ENCODE measurements at places on chromosomes 5 and 9. TPM values are rescaled to one million over a fixed set of nuclear protein-coding genes. Genes with fewer than 3 reads are reported as not detected.

Gene SHISAL2B
- not detected for total RNA-seq

Gene KCNMB1
- not detected for total RNA-seq

Gene OR1Q1
- total RNA-seq = not detected

Gene NRG2
- 0.51 TPM for total RNA-seq

Gene GGTA1
- 8.7 TPM for total RNA-seq

Gene NEURL1B
- 26.0 TPM for total RNA-seq

GRCh38 chr5:168209244-168209995, 82.0 kb upstream of the WWC1 start:
- no peak for DNase-seq

GRCh38 chr9:90988318-90988717, 186.7 kb downstream of the SYK start:
- no peak for DNase-seq

DNA sequence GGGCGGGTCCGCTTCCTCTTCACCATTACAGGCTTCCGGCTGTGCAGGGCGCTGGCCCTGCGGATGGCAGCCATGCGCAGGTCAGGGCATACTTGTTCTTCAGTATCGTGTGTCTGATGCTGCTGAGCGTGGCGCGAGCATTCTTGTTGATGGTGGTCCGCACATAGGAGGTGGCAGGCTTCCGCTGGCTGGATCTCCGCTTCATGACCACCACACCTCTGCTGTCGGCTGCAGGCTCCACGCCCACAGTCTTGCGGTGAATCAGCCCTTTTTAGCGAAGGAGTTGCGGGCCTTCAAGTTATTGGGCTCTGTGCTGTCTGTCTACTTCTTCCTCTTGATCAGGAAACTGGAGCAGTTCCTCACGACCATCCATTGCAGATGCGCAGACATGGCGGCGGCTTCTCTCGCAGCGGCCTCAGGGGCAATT, 62.4 kb upstream of the ZNF608 start:
- DNase-seq = no peak

DNA sequence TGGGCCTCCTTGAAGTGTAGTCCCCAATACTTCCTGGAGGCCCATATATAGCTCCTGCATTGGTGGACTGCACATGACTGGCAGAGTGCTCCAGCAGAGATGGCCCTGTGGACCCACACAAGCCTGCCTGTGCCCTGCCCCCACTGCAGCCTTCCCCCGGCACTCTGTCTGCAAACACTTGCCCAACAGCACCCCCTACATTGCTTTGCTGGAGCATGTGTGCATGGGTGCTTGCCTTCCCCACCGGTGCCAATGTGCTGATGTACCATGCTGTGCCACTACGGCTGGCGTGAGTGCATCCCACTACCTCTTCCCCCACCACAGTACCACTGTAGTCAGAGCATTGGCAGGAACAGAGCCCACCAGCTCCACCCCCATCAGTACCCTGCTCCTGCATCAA, 563.6 kb upstream of the CTNND2 start:
- DNase-seq = no peak

DNA sequence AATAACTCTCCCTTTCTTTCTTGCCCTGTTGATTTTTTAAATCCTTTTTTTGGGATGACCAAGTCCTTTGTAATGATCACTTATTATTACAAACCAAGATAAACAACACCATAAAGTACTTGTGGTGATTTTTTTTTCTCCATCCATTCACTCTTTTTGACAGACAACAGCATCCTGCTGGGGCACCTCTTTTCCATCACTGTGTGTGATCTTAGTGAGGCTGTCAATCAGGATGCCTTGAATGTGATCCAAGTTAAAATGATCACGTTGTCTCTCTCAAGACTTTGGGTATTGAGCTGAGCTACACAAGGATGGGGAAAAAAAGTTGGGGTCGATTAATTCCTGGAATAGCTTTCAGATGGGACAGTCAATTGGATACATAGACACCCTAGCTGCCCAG, 73.6 kb upstream of the PPP2R2B start:
- no peak for DNase-seq

DNA sequence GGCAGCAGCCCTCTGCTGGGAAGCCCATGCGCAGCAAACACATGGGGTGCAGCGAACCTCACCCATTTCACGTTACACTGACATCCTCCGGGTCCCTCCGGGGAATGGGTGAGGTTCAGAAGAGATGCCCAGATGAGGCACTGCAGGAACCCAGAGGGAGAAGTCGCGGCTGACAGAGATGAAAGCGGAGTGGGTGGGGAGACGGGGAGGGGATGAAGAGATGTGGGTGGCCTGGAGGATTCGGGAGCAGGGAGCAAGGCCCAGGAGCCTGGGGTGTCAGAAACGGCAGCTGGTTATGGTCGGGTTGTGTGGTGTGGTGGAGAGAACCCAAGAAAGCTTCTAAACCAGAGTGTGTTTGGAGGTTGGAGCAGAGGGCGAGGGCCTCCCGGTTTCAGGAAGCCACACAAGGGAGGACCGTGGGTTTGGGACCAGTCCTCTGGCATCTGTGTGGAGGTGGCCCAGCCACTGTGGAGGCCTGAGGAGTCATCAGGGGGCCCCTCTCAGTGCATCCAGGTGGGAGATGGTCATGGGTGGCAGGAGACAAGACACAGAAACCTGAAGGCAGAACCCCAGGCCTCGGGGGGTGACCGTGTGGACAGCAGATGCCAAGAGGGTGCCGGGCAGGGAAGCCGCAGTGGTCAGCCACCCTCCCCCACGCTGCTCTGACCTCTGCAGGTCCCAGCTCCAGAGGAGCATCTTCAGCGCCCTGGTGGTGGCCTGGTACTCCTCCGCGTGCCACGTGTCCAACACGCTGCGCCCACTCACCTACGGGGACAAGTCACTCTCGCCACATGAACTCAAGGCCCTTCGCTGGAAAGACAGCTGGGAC, 8.6 kb downstream of the UCK1 start:
- no peak for DNase-seq

DNA sequence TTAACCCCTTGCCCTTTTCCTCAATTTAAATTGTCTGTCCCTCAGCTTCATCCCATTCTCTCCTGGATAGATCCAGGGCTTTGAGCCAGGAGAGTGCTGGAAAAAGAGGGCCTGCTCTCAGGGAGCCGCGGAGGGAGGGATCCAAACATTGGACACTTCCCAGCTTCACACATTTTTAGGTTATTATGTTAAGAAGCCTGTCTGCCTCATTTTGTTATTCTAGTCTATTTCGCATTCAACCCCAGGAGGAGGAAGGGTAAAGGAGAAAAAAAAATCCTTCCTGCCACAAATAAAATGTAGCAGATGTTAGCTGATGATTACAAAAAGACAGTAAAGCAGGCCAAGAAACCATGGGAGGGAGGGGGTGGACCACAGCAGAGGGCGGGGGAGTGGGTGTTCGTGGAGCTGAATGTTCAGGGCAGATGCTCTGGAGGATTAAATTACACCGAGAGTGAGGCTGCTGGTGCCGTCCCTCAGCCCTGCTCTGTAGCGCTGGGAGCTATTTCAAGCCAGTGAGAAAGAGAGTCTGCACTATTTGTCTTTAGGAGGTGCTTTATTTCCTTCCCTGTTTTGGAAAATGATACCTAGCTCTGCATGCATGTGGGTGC, 60.6 kb upstream of the ZFR start:
- DNase-seq = peak; percentile 66

GRCh38 chr5:94191604-94192003, 426.8 kb downstream of the KIAA0825 start:
- no peak for DNase-seq

DNA sequence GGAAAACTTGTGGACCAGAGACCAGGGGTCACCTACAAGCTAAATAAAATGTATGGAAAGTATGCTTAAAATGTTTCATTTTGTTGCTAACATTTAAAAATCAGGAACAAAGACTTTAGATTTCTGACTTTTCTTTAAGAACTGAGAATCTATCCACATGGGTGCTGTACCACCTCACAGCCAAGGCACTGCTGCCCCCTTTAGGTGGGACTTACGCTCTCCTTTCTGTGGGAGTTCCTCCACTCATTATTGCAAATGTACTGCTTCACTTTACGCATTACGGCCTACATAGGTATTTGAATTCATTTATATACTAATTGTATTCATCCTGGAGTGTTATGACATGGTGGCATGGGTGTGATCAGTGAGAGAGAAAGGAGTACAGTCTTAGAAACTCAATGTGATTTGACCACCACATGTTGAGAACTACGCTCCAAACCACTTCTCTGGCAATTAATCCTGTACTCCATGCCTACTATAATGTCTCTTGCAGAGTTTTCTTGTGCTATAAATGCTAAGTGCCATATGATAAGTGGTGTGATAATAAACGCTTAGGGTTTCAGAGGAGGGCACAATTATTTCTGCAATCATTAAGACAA, 24.7 kb upstream of the CETN3 start:
- peak; percentile 64 for DNase-seq

DNA sequence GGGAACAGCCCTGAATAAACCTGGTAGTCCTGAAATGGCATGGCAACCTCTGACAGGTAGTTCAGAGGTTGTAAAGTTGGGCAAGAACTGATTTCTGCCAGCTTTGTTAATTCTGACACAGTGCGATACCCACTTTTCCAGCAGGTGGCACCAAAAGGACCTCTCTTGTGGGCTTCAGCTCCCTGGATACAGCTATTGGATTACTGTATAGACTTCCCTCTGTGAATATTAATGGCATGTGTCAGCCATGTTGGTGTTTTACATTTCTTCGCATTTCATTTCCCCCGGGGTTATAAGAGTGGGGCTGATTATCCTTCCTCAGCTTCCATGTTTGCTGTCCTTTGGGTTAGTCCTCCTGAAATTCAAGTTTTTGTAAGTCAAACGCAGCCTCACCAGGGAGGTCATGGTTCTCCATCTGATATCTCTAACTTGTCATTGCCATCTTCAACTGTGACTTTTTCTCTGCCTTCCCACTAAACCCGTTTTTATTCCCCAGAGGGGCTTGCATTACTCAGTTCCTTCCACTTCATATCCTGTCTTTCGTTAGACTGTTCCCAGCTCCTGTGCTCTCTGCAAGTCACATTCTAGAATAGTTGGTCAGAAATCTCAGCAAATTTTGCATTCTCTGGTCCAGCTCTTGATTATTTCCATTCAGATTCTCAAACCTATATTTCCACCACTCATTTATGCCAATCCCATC, 135.6 kb downstream of the LIFR start:
- DNase-seq = peak; percentile 85

DNA sequence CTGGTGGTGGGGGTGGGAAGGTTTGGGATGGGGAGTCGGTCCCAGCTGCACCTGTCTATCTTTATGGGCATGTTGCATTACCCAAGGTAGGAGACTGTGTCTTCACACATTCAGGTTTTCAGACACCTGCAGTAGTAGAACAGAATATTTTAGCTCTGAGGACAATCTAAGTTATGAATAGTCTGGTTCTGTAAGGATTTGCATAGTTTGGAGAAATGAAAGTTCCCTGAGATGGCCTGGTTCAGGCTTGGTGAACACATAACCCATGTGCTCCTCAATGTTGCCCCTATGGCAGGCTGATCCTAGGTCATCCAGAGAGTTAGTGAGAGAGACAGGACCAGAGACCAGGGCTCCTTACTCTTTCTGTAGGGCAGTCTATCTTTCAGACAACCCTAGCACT, 20.7 kb downstream of the TNFSF8 start:
- DNase-seq = no peak

DNA sequence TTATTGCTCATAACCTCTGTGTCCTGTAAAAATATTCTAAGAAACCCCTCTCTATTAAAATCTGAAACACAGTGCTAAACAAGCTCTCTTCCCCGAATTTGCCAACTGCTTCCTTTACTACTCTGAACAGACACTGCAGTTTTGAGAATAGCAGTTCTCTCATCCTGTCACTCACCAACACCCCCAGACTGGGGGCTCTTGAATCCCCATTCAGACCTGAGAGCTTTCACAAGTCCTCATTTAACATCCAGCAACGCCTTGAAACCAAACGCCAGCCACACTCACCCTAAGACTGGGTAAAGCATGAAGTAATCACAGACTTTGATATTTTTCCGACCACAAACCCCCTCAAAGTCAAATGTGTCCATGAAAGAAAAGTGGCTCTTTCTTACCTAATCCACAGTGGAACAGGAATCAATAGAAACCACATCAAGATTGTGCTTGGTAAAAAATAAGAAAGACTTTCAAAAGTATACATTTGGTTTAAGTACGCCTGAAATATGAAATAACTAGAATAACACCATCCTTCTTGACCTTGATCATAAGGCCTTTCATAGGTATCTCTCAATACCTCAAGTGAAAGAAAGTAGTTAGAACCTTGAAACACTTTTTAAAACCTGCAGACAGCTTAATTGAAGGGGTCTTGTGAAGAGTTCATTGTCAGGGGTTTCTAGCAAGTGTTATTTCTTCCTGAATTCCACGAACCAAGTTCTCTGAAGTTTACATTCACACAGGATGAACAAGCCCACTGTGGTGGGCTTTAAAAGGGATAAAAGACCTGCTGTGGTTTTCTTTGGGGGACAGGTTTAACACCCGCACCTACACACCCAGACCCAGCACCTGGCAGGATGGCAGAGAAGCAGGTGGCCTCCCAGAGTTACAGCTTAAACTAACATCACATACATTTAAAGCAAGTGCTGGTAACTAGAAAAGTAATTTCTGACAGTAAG, 412.6 kb downstream of the MLLT3 start:
- no peak for DNase-seq

DNA sequence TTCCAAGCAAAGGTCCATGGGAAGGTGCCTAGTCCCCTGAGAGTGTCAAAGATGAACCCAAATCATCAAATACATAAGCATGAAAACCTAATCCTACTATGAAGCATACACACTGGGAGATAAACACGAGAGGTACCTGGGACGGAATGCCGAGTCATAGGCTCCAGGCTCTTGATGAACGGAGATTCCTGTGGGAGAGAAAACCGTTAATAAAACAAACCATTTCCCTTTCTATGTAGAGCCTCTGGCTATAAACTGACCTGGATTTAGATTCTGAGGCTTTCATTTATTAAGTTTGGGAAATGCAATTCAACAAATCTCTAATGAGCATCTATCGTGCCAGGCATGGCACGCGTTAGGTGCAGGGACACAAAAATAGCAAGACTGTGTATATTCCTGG, 206.4 kb upstream of the IL12B start:
- DNase-seq = no peak

DNA sequence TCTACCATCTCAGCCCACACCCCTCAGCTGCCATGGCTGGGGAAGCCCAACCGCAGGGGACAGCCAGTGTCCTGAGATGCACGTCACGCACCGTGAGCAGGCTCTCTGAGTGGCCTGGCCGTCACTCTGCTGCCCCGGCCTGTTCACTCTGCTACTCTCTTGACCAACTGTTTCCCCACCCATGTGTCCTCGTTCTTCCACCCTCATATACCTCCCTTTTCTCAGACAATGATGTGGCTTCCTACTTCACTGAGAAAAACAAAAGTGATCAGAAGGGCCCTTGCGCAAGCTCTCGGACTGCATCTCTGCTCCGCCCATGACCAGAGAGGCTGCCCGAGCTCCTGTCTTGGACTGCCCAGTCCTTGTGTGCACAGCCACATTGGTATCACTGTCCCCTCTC, 47.6 kb downstream of the OTULIN start:
- no peak for DNase-seq

Data from dermis blood vessel endothelial cell (primary cell).